ENCODE measurements at places on chromosomes 2 and 18. TPM values are rescaled to one million over a fixed set of nuclear protein-coding genes. Genes with fewer than 3 reads are reported as not detected.
A peak's percentile ranks its signal among the peaks of the same experiment; 100 is the strongest.

The RAB27B gene
- total RNA-seq = 1.7 TPM

The ABCG8 gene
- total RNA-seq = not detected

The SERPINB3 gene
- total RNA-seq = not detected

The HPCAL1 gene
- total RNA-seq = 6.5 TPM

The CHST9 gene
- total RNA-seq = not detected

DNA sequence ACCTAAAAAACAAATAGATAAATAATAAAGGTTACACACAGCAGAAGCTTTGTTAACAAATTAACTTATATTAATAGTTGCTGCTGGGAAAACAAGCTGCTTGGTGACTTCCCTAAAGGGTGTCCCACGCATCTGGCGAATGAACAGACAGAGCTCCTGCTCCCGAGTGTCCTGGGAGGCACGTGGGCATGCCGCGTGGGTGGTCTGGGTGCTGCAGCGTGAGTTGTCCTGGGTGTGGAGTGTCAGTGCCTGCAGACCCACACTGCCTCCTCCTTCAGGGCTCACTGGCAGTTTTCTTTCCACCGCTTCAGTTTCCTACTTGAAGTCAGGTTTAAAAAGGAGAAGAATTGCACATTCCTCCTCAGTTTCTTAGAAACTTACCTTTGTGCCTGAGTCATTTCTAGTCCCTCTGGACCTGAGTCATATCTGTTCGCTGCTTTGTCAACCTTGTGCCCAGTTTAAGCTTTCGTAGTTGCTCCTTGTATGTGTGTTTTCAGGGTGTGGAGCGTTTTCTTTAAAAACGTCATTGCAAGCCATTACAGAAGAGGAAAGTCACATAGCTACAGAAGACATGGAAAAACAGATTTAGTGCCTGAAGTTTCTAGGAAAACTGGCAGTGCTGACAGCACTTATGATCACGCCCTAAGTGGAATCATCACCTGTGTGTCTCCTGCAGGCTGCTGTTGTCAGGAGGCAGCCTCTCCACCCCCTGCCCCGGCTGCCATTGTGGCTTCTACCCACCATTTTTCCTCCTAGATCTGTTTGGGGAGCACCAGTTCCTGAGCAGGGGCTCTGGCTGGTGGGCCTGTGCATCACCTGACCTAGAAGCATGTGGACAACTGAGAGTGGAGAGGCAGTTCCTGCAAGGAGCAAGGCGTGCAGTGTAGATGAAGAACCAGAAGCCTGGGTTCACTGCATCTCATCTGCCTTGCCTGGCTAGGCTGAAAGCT lies 24.5 kb downstream of the IMPA2 start:
- DNase-seq = peak; percentile 27

DNA sequence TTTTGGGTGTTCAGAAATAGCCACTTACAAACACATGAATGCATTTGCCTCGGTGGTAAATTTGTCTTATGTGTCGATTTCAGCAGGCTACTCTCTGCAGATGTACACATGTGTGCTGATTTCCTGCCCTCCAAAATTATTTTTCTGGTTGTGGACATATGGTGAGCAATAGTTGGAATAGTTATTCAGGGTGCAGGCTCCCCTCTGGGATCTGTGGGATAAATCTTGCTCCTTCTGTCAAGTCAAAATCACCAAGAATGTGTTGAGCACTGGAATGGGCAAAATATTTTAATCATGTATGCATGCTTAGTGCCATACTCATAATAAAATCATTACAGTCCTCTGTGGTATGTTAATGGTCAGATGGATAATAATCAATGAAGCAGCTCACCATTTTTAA lies 684.5 kb downstream of the BCL11A start:
- DNase-seq = no peak

GRCh38 chr2:176935543-176936102 lies 277.0 kb upstream of the HNRNPA3 start:
- no peak for DNase-seq

GRCh38 chr2:104378853-104379374 lies 475.0 kb upstream of the POU3F3 start:
- DNase-seq = no peak

- DNase-seq = no peak
Measured at GRCh38 chr2:201441409-201441808, 9.8 kb downstream of the TRAK2 start.

DNA sequence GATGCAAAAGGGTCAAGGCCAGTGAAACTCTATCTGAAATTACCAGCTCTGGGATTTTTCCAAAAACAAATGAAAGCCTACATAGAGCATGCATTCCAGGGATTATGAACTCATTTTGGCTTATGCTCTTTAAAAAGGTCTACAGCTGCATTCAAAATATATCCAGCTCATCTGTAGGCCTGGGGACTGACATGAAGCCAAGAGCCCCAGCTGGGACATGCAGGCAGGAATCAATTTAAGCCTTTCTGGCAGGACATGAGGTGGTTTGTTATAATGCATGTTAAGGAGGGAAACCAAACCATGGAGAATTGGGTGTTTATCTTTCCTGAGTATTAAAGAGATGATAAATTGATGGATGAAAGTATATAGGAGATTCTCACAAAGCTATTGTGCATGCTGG lies 164.5 kb downstream of the RBM43 start:
- peak; percentile 18 for DNase-seq

GRCh38 chr2:50529600-50530218 lies 502.2 kb downstream of the NRXN1 start:
- DNase-seq = peak; percentile 60

DNA sequence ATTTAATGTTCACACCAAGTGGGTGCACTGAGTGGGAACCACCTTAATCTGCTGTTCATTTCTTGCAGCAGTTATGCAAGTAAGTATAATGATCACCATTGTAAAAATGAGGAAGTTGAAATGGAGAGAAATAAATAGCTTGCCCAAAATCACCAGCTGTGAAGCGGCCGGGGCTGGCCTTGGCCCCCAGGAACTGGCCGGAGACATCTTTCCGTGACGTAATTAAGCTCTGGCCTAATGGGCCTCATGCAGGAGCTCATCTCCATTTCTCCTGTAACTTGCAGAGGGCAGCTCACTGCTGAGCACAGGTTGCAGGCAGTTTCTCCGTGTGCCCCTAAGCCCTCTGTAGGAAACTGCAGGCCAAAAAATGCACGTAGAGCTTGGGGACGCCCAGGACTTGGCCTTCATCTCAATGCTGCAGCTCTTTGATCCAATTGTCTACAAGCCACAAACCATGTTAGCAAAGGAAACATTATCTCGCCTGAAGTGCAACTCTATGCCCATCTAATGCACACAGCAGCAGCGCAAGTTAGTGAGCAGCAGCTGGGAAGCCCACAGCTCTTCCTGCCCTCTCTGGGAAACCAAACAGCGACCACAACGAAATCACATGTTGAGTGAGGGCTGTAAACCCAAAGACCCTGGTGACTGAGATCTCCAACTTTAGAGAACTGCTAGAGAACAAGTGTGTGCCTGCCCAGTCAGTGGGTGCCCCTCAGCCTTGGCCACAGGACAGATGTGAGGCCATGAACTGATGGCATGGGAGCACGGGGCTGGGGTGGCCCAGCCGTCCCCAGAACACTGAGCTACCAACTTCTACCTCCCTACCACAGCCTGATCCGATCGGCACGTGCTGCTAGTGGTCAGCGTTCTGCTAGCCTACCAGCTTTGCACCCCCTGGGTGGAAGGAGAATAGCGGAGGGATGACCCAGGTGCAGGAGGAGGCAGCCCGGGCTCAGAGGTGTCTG lies 28.8 kb downstream of the APCDD1 start:
- DNase-seq = no peak

DNA sequence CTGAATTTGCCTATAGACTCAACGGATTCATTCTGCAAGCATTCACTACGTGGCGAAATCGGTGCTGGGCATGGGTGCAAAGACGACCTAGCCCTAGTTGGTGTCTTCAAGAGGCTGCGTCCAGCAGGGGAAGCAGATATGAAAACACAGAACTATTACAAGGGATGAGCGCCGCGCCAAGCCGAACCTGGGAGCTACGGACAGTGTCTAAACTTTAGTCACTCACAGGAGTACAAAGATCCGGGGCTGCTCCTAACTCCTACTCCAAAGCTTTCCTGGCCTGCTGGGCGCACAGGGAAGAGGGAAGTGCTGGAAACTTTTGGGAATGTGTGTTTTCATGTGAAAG lies 732 bp upstream of the ANXA4 start:
- peak; percentile 73 for DNase-seq

DNA sequence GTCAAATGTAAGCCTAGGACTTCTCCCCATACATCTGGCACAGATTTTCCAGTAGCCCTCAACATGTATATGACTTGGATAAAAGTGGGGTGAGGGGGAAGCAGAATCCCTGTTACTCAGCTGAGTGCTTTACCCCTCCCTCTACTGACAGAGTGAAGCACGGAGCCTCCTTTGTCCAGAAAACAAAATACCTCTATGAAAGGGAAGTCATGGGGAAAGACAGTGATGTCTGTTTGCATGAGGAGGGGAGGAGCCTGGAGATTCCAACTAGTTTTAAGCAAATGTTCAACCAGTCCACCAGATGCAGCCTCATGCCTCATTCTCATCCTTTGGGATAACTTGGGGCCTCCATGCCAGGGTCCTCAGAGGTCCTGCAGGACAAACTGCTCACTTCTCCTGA lies 203.9 kb downstream of the SMAD2 start:
- no peak for DNase-seq

DNA sequence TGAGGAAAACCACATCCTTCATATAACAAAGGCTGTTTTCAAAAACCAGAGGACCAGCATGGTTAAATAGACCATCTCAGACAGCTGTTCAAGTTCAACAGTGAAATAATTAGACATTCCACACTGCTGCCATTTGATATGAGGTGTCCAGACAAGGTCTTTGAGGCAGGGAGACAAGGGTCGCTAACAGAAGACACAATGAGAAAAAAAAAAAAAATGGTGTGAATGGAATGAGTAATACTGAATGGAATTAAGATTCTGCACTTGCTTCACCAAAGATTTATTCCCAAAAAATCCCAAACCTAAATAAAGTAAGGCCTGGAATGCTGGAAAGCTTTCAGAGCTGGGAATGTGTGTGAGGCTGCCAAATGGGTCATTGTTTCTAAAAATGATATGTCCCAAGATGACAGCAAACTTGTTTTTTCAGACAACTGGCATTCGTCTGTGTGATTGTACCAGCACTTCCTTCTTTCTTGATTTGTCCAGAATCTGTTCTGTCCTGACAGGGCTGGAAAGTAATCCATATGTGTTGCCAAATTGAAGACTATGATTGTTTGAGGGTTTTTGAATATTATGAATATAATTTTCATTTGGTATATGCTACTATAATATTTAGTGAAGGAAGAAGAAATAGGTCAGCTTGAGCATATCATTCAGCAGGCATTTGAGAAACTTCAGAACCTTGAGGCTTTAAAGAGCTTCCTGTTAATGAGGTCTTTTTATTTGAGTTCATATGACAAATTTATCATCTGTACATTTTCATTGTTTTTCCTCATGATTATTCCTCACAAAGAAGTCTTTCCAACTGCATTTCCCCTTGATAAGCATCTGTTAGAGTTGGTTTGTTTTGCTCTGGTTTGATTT lies 85.2 kb upstream of the ITGA4 start:
- peak; percentile 89 for DNase-seq

DNA sequence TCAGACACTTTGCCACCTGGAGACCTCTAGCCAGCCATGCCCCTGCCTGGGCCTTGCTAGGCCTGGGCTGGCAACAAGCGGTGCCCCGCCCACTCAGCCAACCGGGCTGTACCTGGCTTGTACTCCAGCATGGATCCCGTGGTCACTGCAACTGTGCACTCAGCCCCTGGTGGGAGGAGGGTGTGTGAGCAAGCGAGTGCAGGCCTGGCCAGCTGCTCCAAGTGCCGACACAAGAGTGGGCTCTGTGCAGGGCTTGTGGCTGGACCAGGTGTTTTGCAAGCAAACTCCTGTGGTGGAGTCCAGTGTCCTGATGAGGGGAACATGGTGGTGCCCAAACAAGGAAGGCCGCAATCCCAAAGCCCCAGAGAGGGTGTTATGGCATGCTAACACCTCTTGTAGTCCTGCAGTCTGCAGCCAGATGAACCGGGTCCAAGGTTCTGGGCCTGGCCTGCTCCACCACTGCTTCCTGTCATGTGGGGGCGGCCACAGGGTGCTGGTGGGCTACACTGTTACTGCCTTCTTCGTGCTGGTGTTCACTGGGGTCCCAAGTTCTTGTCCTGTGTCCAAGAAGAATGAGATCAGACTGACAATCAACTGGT lies 60.1 kb upstream of the CD28 start:
- no peak for DNase-seq

- DNase-seq = no peak
Measured at GRCh38 chr2:160242893-160243564, 43.0 kb upstream of the ITGB6 start.

DNA sequence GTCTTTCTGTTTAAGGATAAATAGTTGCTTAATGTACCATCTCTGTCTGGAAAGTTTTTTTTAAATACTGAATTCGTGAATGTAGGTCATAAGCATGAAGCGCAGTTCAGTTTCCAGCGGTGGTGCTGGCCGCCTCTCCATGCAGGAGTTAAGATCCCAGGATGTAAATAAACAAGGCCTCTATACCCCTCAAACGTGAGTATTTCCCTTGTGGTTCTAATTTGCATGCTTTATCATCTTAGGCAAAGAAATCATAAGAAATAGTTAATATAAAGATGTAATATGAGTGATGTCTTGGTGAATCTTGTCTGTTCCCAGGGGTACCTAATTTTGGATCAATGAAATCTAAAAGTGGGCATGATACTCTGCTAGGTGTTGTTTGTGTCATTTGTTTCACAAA lies 1.5 kb downstream of the NDC80 start:
- DNase-seq = no peak

- peak; percentile 72 for DNase-seq
Measured at GRCh38 chr2:101446869-101447268, 28.0 kb downstream of the RFX8 start.

GRCh38 chr2:49271060-49271606 lies 116.8 kb upstream of the FSHR start:
- DNase-seq = no peak

GRCh38 chr2:216033403-216033802 lies 20.1 kb upstream of the MREG start:
- DNase-seq = no peak

DNA sequence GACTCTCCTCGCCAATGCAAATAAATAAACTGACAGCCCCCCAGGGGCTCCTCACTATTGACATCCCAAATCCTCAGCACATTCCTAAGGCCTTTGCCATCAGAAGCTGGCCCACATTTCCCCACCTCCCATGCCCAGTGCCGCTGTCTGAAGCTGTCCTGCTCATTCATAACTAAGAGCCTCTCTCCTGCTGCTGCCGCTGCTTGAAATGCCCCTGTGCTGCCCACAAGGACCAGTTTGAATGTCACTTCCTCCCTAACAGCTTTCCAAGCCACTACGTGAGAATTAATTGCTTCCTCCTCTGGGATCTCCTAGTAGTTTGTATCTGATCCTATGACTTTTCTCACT lies 151.6 kb upstream of the CAPN13 start:
- no peak for DNase-seq

GRCh38 chr18:35610089-35610488 lies 28.5 kb downstream of the GALNT1 start:
- DNase-seq = no peak

- no peak for DNase-seq
Measured at GRCh38 chr2:230492107-230492506, 76.1 kb downstream of the SP100 start.

Data from fibroblast of the aortic adventitia (primary cell).